ENCODE measurements at places on chromosomes 7 and 10. TPM values are rescaled to one million over a fixed set of nuclear protein-coding genes. Genes with fewer than 3 reads are reported as not detected.
A peak's percentile ranks its signal among the peaks of the same experiment; 100 is the strongest.

Gene CPN1
- polyA plus RNA-seq: not detected

DNA sequence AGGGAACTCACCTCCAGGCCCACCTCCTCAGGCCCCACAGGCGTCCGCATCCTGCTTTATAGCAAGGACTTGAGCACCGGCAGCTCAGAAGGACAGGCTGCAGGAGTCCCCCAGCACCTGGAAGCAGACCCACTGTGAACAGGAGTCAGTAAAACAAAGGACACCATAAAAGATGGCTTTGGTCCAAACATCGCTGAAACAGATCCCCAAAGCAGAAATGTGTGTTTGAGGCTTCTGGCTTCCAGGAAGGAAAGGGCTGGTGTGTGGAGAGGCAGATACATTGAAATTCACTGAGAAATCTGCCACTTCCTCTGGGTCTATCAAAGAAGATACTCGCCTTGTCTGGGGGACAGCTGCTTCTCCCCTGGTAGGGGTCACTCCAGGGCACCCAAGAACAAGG lies 286.2 kb downstream of the PLXNA4 start:
- DNase-seq: no peak

DNA sequence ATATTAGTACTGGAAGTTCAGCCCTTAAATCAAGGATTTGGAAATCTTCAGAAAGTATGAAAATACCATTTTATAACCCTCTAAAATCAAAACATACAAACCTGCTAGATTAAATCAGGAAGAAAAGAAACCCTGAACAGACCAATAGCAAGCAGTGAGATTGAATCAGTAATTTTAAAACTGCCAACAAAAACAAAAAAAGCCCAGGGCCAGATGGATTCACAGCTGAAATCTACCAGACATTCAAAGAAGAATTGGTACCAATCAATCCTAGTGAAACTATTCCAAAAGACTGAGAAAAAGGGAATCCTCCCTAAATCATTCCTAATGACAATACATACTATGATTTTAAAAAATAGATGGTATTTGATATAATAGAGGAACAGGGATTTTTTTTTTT lies 70.1 kb downstream of the MCU start:
- no peak for DNase-seq

Gene ALOX5
- polyA plus RNA-seq: 6.3 TPM

DNA sequence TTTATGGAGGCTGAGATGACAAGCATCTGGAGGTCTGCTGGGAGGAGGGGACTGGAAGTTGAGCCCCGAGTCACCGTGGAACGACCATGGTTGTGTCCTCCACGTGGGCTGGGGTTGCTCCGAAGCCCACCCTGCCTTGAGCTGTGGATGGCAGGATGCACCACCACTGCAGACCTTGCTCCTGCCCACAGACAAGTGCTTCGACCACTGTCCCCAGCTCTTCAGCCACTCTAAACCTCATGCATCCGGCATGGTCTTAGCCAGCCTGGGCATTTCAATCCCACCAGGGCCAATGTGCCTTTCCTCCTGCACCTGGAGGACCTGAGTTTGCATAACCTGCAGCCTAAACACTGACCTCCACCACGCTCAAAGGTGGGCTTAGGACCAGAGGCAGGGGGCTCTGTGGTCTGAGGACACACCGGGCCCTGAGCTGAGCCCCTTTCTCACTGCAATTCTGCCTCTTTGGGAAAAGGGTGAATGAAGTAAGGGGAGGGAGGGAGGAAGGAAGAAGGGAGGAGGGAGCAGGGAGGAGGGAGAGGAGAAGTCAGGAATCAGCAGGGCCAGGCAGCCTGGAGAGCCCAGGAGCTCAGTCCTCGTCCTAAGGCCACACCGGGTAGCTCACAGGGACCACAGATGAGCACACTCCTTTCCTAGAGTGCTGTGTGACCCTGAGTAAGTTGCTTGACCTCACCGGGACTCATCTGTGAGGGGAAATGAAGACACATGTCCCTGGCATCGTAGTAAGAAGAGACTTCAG lies 44.8 kb upstream of the DNAAF5 start:
- no peak for DNase-seq

Gene TMEM130
- polyA plus RNA-seq: 0.37 TPM

DNA sequence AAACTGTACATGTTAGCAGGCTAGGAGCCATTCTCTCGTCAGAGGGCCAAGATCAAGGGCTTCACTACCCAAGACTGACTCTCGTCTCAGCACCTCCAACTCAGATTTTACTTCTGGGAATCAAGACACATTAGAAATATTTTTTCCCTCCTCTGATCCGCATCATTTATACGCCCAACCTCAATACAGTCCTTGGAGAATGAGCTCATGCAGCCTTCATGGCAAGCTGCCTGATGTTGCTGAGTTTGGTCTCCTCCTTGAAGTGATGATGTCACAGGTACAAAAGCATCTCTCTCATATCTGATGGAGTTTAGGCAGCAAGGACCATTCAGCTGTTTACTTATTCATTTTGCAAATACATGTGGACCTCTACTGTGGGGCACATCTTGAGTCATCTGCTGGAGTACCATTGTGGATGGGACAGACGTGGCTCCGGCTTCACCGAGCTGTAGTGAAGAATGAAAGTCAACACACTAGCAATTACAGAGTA lies 114.0 kb downstream of the BMPER start:
- peak; percentile 44 for DNase-seq

Gene DTX2
- 27.2 TPM for polyA plus RNA-seq

DNA sequence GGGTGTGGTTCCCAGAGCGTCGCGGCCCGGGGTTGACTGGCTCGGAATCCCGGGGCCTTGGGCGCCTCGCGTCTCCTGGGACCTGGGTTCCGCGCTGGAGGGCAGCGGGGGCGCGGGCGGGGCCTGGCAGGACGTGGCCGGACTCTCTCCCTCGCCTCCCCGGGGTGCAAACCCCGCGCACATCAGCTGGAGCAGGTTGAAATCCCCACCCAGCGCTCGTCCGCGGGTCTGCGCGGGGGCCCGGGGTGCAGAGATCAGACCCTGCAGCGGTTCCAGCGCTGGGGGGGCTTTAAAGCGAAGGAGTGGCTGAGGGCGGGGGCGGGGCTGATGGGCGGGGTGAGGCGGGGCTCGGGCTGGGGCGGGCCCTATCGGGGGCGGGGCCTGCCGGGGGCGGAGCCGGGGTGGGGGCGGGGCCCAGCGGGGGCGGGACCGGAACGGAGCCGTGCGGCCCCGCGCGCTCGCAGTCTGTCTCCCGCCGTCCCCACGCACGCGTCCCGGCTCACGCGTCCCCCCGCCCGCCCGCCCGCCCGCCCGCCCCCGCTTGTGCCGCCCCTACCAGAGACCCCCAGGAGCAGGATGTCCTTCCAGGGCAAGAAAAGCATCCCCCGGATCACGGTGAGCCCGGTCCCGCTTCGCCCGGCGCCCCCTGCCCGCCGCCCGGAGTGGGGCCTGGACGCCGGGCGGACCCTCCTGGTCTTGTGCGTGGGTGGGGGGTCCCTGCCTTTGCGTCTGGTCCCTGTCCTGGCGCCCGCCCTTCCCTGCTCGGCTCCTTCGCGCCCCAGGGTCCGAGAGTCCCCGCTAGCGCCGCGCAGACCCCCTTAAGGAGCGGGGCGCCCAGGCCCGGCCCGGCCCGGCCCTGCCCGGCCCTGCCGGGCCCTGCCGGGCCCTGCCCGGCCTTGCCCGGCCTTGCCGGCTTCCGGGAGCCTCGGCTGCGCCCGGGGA lies at the start of gene DPYSL4:
Gene DPYSL4, plus strand, starts transcription at position 461 of the 942 bp plus-strand sequence. Its CDS starts 116 bp downstream, at position 577.
- peak; percentile 51 for DNase-seq

DNA sequence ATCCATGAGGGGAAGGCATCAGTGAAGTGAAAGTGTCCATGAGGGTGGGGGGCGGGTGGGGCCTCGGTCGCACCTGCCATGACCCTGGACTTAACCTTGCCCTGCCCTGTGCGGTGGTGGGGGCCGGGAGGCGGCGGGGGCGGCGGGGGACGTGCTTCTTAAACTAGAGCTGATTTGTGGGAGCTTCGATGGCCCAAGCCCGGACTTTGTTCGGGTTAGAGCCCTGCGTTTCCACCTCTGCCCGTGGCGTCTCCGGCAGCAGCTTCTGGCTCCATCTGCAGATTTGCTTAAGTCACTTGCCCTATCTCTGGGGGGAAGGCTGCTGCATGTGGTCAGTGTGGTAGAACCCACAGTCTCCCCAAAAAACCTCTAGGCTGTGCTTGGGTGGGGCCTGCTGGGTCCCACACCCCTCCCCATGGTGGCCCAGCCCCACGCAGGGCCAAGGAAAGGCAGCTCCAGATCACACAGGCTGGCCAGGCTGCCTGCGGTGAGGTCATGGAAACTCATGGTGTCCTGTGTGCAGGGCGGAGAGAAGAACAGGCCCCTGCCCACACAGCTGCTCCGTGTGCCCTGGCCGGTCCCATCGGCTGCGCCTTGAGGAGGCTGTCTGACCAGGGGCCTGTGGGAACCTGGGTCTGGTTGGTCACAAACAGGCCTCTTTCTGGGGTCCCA lies 93.2 kb downstream of the INPP5A start:
- peak; percentile 88 for DNase-seq

GRCh38 chr10:125448596-125448995 lies 234.4 kb downstream of the TEX36 start:
- DNase-seq: peak; percentile 23

DNA sequence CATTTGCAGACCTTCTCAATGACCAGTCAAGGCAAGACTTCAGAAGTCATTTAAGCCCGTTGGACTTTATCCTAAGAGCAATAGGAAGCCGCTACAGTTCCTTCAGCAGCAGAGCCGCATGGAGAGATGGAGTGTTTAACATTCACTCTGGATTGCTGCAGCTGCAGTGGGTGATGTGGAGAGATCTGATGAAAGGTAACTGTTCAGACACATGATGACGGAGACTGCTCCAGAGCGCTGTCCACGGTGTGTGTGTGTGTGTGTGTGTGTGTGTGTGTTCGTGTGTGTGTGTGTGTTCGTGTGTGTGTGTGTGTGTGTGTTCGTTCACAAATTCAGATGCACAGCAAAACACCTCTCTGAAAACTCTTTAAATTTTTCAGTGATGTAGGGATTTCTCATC lies 37.0 kb downstream of the SEC61G start:
- DNase-seq: no peak

Gene AMPH
- 3.1 TPM for polyA plus RNA-seq

GRCh38 chr10:86160890-86161585 lies 205.6 kb downstream of the GRID1 start:
- DNase-seq: no peak

Gene SSC4D
- not detected for polyA plus RNA-seq

Data from stomach (tissue), 19 donors.